ENCODE measurements at places on chromosomes 6 and 20.

DNA sequence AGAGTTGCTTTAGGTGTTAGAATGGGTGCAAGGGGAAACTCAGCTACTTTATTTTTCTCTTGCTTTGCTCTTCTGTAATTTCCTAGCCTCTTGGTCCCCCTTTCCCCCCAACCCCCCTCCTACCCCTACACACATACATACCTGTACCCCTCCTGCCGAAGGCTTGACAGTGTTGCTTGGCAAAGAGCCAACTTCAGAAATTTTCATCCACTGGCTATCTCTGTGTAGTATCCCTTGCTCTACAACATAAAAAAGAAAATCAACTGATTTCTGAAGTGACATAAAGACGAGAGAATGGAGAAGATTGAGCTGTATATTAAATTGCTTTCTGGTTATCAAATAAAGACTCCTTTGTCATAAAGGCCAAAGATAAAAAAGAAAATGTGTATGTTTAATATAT lies 498.1 kb upstream of the SOX4 start:
- no peak for DNase-seq

DNA sequence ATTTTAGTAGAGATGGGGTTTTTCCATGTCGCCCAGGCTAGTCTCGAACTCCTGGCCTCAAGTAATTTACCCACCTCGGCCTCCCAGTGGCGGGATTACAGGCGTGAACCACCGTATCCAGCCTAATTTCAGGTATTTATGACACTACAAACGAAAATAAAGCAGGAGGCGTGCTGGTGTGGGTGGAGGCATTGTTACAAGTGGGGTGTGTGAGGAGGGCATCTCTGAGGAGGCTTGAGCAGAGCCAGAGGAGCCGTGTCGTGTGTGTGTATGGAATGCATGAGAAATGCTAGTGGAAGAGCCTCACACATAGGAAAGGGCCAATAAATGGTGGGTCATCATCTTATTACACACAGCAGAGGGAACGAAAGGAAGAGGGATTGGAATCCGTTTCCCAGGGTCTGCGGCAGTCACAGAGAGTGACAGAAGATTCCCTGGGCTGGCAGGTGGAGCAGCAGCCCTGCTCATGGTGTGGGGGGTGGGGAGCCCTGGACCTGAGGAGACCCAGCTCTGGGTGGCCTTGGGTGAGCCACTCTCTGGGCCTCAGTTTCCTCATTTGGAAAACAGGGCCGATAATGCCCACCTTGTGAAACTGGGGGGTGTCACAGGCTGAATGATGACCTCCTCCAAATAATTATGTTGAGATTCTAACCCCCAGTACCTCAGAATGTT lies 17.2 kb upstream of the PEDS1 start:
- DNase-seq = no peak

- DNase-seq = no peak
Measured at GRCh38 chr6:36320475-36320874, 16.2 kb downstream of the BNIP5 start.

DNA sequence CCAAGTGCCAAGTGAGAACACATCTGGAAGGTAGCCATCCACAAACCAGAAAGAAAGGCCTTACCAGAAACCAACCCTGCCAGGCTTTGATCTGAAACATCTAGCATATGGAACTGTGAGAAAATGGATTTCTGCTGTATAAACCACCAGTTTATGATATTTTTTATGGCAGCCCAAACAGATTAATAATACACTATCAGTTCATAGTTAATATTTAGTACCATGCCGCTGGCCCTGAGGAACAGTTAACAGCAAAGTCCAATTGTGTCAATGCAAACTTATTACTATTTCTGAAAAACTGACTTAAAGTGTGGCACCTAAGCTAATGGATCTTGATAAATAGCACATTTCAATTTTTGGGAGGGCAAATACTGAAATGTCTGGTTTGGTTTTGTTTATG lies 35.4 kb upstream of the PRSS35 start:
- no peak for DNase-seq

- no peak for DNase-seq
Measured at GRCh38 chr6:102662851-102663250, 1269.3 kb downstream of the GRIK2 start.

DNA sequence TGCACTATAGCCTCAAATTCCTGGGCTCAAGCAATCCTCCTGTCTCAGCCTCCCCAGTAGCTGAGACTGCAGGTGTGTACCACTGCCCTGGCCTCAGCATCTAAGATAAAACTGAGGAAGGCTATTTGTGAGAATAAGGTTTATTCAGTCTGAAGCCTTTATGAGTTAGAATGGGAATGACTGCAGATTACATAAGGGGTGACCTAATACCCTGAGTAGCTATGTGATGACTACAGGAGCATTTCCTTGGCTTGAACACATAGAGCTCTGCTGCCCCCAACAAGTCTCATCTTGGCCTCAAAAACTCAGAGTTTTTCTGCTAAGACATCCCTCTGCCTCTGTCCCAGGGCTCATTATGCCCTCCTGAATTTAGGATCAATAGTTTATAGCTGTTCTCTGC lies 7.6 kb downstream of the GSS start:
- DNase-seq = no peak

DNA sequence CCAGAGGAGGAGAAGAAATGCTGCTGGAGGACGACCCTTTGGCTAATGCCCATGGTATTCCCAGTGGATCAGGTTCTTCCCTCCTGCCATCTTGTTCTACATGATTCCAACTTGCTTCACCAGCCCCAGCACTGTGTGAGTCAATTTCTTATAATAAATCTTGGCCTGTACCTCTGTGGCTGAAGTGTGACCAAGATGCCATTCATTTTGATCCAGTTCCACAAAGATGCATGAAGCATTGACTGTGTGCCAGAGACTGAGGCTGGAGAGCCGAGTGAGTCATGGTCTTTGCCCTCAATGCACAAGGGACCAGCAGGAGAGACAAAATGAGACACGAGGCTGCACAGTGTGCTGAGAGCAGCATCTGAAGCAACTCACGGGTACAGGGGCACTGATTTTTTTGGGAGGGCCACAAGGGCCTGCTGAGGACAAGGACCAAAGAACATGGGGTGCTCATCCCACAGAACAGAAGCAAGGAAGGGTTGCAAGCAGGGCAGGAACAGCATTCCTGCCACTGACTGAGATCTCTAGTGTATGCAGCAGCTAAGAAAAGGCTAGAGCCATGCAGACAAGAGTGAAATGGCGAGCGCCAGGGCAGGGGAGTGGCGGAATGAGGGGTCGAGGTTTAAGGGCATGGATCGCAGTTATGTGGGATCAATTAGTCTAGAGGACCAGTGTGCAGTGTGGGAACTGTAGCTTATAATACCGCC lies 207.0 kb downstream of the THBS2 start:
- no peak for DNase-seq

GRCh38 chr20:34075647-34076046 lies 36.4 kb downstream of the EIF2S2 start:
- DNase-seq = no peak

DNA sequence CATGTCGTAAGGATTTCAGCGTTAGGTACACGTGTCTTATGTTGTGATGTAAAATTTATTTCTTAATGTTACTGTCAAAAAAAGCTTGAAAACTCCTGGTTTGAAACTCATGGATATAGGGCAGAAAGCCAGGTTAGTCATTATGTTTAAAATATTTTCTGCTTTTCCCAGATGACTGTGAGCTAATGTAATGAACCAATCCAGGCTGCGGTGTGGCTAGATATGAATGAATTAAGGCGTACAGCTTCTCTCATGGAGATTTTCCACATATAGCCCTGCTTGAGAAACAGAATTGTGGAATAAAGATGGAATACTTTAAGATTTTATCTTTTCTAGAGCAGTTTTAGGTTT lies 80.3 kb upstream of the STMND1 start:
- DNase-seq = no peak

DNA sequence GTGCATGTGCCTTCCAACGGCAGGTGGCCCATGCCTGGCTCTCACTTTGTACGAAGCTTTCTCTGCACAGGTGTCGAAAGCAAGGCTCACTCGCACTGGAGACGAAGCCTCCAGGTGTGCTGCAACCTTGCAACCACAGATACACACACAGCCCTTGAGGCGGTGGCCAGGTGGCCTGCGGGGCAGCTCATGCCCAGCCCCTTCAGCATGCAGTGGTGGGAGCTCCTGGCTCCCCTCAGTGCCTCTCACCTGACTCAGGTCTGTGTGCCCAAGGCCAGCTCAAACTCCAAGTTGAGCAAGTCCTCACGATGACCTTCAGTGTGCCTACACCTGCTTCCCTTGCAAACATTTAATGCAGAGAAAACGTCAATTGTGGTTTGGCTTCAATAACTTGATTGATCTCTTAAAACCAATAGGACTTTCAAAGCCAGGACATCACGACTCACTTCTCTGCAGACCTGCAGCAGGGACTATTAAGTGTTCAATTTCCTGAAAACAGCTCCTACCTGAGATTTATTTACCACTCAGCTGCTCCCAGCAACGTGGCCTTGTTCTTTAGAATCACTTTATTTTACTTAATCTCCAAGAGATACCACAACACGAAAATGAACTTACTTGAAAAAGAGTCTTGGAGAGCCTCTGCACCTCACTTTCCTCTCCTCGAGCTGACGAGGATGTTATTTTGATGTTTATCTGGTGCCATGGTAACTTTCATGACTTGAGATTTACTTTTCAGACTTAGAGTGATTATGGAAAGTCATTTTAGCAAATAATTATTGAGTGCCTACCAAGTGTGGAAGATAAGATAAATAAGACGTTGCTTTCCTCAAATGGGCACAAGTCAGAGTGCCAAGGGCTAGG lies 86.3 kb downstream of the SLC22A23 start:
- no peak for DNase-seq

GRCh38 chr6:145225500-145225899 lies 509.8 kb downstream of the EPM2A start:
- DNase-seq = no peak

DNA sequence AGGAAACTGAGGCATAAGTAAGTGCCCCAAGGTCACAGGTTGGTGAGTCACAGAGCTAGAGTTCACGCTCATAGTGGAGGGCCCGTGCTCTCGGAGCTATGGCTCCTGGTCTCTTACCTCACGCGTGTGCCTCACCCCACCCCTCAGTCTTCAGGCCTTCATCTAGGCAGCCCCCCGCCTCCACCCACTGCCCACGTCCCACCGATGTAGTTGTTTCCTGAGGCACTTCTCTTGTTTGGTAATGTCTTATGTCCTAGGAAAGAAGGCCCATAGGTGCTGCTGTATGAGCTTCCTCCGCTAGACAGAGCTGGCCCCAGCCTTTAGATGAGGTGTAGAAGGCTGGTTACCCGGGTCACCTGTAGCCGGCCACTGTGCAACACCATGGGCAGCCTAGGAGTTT lies 5.1 kb downstream of the RIPK1 start:
- no peak for DNase-seq

DNA sequence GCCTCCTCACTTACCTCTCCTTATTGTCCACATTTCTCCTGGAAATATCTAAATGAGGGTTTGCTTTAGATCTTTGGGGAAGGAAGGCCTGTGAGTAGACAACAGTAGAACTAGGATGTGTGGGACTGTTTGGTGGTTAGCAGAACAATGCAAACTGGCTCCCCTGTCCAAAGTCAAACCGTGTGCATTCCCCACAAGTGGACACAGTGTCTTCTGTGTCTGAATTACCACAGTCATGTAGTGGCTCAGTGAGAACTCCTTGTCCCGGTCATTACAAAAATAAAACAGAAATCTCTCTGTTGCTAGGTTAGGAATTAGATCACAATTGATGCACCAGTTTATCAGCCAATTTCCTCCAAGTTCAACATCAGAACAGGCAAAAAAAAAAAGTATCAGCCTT lies 455 bp upstream of the ADGRF4 start:
- DNase-seq = no peak

DNA sequence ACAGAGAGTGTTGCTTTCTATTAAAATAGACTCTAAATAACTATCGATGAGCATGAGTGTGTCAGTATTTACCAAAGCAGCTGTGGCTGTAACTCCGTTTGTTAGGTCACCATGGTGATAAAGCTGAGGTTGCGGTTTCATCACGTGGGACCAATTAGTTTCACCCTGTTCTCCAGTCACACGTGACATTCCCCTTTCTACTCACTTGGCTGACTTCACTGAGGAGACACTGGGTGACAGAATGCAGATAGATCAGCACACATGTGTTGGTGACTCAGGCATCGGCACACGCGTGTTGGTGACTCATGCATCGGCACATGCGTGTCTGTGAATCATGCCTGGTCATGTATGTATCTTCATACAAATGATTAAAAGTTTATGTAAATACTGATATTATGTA lies 285.4 kb downstream of the THBS2 start:
- no peak for DNase-seq

- DNase-seq = no peak
Measured at GRCh38 chr6:157267654-157268053, 55.7 kb downstream of the TMEM242 start.

DNA sequence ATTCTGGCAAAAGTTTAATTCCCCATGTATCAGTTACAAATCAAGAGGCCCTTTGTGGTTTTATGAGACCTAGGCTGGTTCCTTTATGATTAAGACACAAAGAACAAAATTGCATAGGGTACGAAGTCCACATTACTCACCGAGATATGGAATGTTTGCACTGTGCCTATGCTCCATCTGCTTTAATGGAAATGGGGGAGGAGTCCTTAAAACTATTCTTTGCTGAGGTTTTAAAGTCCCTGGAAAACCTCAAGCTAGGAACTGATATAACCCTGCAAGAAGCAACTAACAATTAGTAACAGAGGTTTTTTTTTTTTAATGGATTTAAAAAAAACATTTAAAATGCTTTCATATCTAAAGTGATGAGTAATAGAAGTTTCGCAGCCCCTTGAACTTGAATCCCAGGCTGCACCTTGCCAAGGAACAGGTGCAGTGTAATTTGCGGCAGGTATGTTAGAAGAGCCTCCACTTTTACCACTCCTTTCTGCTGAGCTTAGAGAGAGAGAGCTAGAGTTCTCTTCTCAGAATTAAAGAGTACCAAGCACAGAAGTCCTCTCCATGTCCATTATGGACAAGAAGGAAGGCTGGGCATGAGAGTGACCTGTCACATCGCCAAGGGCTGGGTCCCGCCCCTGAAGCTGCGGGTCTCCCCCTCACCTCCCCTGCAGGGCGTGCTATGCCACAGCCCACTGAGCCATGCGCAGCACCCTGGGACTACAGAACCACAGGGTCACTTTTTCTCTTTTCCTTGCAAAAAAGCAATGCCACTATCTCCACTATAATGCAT lies 2.3 kb downstream of the SERPINB1 start:
- no peak for DNase-seq

DNA sequence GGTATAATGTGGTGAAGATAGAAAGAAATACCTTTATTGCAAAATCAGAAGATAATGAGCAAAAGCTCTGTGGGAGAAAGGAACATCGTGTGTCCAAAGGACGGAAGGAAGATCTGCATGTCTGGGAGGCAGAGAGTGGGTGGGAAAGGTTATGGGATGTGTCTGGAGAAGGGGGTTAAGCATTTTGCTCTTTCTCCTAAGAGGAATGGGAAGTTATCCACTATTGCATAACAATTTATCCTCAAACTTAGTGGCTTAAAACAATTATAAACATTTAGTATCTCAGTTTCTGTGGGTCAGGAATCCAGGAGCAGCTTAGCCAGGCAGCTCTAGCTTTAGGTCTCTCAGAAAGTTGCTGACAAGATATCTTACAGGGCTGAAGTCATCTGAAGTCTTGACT lies 229.1 kb upstream of the CITED2 start:
- no peak for DNase-seq

Measured in stimulated activated CD4-positive, alpha-beta T cell treated with anti-CD3 and anti-CD28 coated beads, Interleukin-1b, Interleukin-23, amount 100 ng/mL, for 4 hours (primary cell).